ENCODE measurements at places on chromosomes 3 and 15.

GRCh38 chr3:134892761-134893160 lies 97.7 kb downstream of the EPHB1 start:
- DNase-seq: no peak

- DNase-seq: no peak
Measured at GRCh38 chr15:42498212-42499068, 3.0 kb downstream of the SNAP23 start.

DNA sequence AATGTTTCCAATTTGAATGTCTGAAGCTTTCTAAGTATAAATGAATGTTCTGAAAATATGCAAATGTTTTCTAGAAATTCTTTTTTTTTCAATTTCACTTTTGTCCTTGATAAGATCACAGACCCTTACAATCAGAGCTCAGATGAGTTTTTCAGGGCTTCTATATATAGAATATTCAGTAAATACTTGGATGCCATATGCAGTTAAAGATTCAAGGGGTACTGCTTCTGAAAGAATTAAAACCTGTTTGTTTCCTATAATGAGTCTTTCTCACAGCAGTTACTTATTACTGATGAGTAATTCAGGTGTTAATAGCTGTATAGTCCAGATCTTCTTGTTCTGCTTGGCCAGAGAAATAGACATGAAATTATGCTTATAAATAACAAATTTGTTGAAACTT lies 812.6 kb downstream of the ZPLD1 start:
- no peak for DNase-seq

GRCh38 chr3:139846729-139847128 lies 88.3 kb upstream of the CLSTN2 start:
- no peak for DNase-seq

DNA sequence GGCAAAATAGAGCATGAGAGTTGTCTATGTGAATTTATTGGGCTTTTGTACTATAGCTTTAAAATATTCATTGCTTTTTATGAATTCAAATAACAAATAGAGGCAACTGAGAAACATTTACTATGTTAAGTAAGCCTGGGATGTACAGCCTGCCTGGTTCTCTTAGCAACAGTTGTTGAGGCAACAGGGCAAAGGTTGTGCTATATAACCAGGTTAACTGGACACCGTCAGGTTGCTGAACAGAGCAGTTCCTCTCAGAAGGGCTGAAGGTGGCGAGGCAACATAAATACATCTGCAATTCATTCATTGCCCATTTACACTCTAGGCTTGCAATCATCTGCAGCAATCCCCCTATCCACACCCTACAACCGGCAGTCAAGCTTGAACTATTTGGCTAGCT lies 78.2 kb downstream of the GTF2E1 start:
- no peak for DNase-seq

GRCh38 chr3:8505621-8506020 lies 4.0 kb downstream of the LMCD1 start:
- DNase-seq: no peak

DNA sequence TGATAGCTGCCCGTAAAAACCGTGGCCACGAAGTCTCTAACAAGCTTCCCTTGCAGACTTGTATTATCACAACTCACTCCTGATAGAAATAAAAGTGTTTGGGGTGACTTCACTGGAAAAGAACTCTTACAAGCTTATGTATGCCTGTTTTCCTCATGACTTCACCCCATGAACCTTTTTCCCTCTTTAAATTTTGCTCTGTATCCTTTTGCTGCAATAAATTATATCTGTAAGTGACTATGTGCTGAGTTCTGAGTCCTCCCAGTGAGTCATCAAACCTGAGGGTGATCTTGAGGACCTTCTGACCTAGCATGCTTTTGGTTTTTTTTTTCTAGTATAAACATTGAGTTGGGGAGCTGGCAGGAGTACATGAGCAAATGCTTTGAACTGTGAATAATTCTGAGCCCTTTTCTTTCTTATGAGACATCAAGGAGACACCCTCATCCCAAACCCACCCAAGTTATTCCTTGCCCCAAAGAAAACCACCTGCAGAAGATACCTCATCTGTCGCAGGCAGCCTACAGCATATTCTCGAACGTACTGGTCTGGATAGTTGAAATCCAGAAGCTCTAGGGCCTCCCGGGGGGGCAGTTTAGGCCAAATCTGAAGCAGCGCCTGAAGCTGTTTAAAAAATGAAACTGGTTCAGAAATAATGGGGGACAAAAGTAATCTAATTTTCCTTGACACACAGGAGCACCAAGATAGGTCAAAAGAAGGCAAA lies 85.9 kb downstream of the FAIM start:
- DNase-seq: no peak

- DNase-seq: no peak
Measured at GRCh38 chr15:56917652-56918045, 795 bp upstream of the TCF12 start.

- DNase-seq: no peak
Measured at GRCh38 chr3:16439163-16439847, 74.2 kb downstream of the RFTN1 start.

- no peak for DNase-seq
Measured at GRCh38 chr3:45640091-45640507, 45.5 kb downstream of the LIMD1 start.

- DNase-seq: no peak
Measured at GRCh38 chr15:57655809-57656208, 50.7 kb upstream of the POLR2M start.

DNA sequence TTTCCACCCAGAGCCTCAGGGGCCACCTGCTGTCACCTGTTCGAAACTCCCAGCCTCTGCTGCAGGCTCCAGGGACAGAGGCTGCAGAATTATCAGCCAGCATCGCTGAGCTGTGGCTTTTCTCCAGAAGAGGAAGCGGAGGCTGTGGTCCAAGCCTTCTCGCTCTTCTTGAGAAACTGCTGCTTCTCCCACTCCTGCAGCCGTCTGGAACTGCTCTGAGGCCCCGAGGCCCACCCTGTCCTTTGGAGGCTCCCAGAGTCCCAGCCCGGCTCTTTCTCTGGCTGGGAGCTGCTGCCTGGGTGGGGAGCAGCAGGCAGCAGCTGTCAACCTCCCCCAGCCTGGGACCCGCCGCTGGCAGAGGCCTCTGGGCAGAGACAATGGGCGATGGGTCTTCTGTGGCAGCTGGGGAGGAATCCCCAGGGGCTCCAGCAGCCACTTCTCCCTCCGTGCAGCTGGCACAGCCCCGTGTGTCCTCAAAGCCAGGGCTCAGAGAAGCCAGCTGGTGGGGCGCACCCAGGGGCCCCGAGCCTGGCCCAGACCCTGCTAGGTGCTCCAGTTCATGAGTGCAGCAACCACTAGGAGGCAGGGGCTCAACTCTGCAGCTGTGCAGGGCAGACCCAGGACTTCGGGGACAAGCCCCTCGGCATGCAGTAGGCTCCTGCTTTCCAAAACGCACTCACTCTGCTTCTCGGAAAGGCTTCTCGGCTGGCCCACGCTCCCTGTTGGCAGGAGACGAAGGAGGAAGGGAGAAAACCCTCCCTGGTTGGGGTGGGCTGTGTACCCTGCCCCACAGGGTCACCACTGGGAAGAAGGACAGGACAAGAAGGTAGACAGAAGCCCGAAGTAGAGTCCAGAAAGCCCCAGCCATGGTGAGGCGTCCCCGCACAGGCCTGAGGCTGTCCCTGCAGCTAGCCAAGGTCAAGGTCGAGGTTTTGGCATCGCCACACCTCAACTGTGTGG lies 49.9 kb upstream of the FURIN start:
- DNase-seq: no peak

GRCh38 chr3:71641674-71642073 lies 58.1 kb upstream of the FOXP1 start:
- DNase-seq: no peak

DNA sequence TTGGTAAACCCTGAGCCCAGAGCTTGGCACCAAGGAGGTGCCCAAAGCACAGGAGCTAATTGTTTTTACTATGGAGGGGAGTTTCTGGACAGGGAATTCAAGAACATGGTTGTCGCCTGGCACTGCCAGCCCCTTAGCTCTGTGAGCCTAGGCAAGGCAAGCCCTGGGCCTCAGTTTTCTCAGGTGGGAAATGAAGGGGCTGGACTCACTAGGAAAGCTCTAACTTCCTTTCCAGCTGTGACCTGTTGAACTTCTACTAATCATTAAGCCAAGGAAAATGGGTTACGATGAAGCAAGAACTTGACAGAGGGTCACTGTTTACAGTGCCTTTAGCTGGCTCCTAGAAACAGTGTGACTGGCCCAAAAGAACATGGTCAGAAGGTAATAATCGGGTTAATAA lies 277.2 kb downstream of the SHQ1 start:
- no peak for DNase-seq

- no peak for DNase-seq
Measured at GRCh38 chr15:88637436-88637835, 1.4 kb upstream of the ISG20 start.

DNA sequence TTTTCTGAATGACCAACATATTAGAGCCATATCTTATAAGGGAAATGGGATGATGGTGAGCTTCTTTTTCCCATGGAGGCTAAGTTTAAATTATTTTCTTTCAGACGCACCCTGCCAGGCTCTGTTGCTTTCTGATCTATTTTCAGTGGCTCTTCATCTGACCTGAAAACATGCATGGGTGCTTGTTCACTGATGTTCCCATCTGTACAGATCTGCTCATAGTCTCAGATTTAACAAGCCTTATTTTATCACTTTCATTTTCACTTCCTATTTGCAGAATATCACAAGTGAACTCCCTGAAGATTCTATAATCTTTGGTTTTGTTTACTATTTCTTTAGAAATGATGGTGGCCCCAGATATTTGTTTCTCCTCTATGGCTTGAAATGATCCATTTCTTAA lies 31.1 kb upstream of the SUCLG2 start:
- DNase-seq: no peak

DNA sequence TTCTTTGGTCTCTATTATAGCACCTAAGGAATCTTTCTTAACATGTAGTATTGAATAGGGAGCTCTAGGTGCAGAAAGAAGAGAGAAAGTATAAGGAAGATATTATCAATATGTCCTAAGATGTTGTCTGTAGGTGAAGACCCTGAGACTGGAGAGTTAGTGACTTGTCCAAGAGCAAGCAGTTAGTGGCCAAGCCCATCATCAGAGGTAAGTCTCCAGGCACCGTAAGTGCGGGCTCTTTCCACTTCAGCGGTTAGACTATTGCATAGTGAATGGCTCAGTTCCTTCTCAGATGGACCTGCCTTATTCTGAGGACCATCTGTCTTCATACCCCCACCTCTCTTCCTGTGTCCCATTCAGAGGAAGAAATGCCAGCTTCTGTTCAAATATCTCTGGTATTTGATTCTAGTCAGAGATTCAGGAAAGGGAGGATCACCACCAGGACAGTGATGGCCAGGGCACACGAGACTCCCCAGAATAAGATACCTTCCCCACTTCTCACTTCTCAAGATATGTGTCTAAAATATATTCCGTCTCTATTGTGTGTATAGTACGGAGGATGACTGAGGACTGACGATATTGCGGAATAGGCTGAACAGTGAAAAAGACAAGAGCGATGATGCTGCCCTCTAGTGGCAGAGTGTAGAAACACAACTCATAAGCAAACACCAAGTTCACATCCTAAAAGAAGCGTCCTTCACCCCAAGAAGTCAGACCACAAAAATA lies 19.1 kb upstream of the ADGRG7 start:
- DNase-seq: no peak

- no peak for DNase-seq
Measured at GRCh38 chr3:119637679-119638477, 22.5 kb downstream of the POPDC2 start.

DNA sequence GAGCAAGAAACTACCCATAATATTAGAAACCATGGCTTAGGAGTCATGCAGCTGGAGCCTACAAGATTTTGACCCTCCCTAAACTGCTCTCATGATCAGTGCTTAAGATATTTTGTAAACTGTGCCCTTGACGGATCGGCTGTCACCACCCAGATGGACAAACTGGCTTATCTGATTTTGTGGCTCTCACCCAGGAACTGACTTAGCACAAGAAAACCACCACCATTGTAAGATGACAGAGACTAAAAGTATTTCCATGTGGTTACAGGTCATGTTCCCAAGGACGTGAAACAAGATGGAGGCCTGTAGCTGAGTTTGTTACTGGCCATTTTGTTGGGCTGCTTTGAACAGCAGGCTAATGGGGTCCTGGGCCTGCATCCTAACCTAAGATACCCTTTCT lies 940.9 kb downstream of the OTOL1 start:
- DNase-seq: no peak

Data from activated T-helper 1 cell treated with anti-CD3 and anti-CD28 coated beads, Interleukin-2, amount 50 U/mL, for 16 hours (primary cell).